Activated naive CD4-positive, alpha-beta T cell treated with Interleukin-2 at 50 U/mL for 16 hours (primary cell): ENCODE measurements at places on chromosomes 13 and 19.

GRCh38 chr13:98743377-98743776 is 9.1 kb downstream of the SLC15A1 start:
- no peak for DNase-seq

DNA sequence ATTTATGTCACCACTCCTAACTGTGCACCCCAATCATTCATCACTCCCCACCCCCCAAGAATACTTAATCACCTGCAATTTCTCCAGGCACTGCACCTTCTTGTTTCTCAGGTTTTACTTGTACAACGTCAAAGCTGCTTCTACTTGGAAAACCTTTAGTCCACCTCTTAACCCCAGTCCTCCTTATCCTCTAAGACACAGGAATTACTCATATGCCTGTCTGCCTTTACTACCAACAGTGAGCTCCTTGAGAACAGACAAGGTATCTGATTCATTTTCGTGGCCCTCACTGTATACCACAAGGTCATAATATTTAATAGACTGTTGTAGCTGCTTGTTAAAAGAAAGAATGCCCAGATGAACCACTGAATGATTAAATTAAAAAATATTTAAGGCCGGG is 21.0 kb upstream of the NDFIP2 start:
- DNase-seq, result no peak

GRCh38 chr19:11092181-11092538 is 2.9 kb downstream of the LDLR start:
- DNase-seq, result peak; percentile 41

- DNase-seq, result peak; percentile 44
Observed at GRCh38 chr13:73702419-73703071, 431.7 kb downstream of the KLF12 start.

DNA sequence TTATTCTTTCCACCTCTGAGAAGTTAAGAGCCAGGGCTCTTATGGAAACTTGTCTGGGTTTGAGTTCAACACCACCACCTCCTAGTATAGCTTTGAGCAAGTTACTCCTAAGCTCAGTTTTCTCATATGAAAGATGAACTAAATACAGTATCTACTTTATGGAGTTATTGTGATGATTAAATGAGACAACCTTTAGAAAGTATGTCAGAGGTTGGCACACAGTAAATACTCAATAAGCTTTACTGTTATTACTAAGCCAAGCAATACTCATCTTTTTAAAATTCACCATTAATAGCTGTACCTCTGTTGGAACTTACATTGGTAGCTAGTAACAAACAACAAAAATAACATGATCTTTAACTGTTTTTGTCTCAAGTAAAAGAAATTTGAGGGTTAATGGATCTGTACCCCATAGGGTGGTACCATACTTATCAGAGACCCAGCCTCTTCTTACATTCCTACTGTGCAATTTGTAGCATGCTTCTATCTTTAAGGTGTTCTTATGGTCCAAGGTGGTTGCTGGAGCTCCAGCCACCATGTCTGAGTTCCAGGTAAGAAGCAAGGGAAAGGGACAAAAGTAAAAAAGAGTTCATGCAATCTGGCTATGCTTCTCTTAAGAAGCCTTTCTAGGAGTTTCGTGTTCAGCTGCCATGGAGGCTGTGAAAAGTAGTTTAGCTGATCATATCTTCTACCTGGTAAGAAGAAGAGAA is 24.1 kb upstream of the NDFIP2 start:
- DNase-seq, result no peak
